ENCODE measurements at places on chromosomes 11 and 22.
A peak's percentile ranks its signal among the peaks of the same experiment; 100 is the strongest.

DNA sequence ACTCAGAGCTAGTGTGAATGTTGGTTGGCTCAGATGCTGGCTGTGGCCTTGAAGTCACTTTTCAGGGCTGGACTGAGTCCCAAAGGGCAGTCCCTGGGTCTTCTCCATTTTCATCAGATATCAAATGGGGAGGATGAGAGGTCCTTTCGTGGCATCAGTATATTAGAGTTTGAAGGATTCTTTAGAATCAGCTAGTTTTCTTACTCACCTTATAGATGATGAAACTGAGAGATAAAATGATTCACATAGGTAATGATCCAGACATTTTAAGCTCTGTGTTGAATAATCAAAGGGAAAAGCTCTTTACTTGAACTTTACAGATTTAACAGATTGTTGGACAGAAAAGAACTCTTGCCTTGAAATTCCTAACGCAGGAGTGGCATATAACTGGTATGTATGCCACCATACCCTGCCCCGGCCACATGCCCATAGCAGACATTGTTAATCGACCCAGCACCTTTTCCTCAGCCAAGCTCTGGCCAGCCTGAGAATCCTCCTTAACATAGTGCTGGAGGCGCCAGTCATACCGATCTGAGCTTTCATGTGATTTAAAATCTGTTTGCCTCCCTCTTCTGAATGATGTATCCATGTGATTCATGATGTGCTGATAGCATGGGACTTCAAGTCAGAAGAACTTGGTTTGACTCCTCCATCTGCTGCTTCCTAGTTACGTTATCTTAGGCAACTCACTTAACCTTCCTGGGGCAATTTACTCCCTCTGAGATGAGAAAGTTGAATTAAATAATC lies 60.0 kb downstream of the BARX2 start:
- DNase-seq: no peak

- no peak for DNase-seq
Measured at GRCh38 chr11:84899740-84900139, 727.4 kb downstream of the DLG2 start.

- no peak for DNase-seq
Measured at GRCh38 chr11:14588681-14589080, 54.9 kb upstream of the PDE3B start.

- no peak for DNase-seq
Measured at GRCh38 chr11:114058026-114058706, 1.3 kb upstream of the ZBTB16 start.

GRCh38 chr22:45304971-45305370 lies 4.8 kb upstream of the FAM118A start:
- DNase-seq: no peak

DNA sequence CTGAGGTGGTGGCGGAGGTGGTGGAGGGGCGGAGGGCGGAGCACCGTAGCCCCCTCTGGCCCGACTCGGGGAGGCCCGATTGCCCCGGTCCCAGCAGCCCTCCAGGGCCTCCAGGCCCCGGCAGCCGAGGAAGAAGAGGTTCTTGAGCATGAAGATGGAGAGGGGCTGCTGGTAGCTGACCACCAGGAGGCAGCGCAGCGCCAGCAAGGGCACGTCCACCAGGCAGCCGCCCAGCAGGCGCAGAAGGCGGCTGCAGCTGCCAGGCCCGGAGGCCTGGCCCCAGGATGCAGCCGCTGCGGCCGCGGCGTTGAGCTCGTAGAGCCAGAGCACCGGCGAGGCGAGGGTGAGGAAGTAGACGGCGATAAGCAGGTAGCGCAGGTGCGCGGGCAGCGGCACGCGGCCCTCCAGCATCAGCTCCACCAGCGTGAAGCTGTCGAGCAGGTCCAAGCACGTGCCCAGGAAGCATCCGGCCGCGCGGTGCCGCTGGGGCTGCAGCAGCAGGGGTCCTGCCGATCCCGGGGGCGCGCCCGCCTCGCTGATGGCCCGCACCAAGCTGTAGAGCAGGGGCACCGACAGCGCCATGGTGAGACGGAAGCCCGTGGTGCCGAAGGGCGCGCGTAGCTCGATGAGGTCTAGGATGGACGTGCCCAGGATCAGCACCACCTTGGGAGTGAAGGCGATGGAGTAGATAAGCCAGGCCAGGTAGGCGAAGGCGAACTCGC lies 1.5 kb downstream of the TMEM121B start:
- DNase-seq: peak; percentile 84

DNA sequence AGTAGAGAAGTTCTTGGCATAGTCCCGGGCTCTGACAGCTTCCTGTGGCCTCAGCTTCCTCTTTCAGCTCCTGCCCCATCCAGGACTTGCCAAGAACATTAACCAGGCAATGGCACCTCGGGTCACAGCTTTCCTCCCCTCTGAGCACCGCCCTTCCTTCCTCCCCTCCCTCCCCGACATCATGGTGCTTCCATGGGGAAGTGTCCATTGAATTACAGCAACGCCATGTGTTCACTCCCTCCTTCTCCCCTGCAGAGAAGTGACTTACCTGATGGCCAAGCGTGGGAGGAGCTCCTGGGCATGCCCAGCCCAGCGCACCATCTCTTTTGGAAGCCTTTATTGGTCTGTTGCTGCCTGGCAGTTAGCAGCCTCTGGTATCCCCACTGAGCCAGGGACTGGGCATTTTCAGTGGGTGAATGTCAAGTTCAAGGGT lies 25.8 kb upstream of the DAGLA start:
- DNase-seq: no peak

GRCh38 chr22:35913925-35914324 lies 114.7 kb downstream of the RBFOX2 start:
- DNase-seq: no peak

- peak; percentile 81 for DNase-seq
Measured at GRCh38 chr22:19959043-19959586, 17.5 kb upstream of the TXNRD2 start.

GRCh38 chr11:15883455-15883920 lies 472.9 kb downstream of the SOX6 start:
- no peak for DNase-seq

GRCh38 chr11:15558513-15559181 lies 443.9 kb downstream of the INSC start:
- DNase-seq: no peak

- no peak for DNase-seq
Measured at GRCh38 chr11:133949129-133949528, 7.6 kb downstream of the IGSF9B start.

GRCh38 chr22:20530368-20531153 lies 23.2 kb downstream of the MED15 start:
- DNase-seq: no peak

GRCh38 chr11:128450882-128451651 lies 136.3 kb downstream of the ETS1 start:
- DNase-seq: no peak

DNA sequence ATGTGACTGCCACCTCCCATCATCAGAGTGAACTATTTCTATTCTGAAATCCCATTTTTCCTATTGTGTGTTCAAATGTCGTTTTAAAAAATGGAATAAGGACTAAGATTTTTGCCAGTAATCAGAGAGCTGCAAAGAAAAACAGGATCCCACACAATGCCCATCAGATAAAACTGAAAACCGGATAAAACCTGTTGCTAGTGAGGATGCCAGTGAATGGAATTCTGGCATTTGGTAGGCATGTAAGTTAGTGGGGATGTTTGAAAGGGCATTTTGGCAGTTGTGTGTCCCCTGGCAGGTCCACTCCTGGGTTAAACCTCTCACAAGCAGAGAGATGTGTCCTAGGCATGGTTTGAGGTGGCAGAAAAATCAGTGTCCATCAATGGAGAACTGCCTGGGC lies 6.2 kb downstream of the DRAP1 start:
- no peak for DNase-seq

All from H1 (cell line).